ENCODE measurements at places on chromosomes 7 and 10.

DNA sequence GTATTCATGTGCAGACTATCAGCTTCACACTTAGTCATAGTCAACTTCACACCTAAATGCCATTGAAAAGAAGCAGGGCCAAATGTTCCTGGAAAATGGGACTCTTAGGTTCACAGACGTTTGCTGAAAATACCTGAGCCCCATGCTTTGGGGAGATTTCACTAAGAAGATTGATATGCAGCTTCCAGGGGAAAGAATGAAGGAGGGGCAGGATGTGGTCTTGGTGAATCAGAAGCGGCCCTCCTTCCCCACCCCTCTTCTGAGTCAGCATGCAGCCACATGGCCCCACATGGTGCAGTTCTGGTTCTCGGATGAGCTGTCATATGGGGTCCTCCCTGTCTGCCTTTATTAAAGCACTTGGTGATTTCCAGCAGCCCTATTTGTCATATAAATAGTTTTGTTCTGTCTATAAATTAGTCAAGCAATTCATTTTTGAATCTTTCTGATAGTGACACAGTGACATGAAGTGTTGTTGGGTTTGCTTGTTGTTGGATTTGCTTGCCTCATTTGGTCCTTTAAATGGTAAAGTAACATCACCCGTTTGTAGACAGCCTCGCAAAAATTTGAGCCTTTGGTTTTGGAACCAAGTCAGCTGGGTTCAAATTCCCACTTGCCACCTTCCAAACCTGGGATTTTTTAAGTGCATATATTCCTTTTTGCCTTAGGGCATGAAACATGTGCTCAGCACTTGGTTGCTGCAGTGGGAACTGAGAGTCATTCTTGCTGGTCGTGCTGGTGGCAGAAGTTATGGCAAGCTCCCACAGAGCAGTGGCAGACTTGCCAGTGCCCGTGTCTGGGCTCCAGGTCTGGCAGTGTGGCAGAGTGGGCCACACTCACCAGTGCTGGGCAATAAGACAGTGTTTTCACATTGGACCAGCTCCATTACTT lies 68.1 kb upstream of the CDK6 start:
- DNase-seq: peak; percentile 99

- no peak for DNase-seq
These were observed 104.7 kb downstream of the GPR85 start for GRCh38 chr7:112981966-112982365.

- no peak for DNase-seq
These were observed 149.5 kb downstream of the PPP1R9A start for GRCh38 chr7:95056901-95057300.

DNA sequence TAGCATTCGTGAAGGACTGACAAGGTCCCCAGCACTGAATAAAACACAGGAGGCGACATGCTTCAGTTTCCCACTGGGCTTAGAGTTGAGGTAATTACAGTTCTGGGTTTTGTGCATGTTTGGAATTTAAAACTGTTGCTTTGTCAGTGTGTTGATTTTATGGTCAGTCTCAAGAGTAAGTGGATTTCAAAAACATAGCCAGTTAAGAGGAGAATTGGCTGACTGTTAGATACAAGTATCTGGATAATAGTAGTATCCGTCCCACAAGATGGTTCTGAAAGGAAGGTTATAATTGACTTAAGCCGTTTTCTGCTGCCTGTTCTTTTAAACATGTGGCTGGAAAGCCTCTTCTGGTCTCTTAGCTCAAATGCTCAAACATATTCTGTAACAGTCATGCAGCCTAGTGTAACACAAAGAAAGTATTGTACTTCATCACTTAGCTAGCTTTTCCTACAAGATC lies 170.9 kb downstream of the POLR1F start:
- DNase-seq: no peak

DNA sequence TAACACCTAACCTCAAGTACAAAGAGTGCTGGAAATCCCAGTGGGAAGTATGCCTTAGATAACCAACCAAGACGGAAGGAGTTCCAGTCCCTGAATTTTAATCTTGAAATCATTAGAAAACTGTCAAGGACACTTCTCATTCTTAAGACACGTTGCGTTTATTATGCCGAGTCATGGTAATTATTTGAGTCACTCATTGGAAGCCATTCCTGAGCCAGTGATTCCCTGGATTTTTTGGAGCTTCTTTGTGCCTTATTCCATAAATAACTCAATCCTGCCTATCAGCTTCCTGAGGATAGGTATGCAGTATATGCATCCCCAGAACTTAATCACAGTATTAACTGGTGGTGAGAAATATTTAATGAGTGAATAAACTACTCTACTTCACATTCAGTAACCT lies 77.4 kb downstream of the PPP1R17 start:
- no peak for DNase-seq

DNA sequence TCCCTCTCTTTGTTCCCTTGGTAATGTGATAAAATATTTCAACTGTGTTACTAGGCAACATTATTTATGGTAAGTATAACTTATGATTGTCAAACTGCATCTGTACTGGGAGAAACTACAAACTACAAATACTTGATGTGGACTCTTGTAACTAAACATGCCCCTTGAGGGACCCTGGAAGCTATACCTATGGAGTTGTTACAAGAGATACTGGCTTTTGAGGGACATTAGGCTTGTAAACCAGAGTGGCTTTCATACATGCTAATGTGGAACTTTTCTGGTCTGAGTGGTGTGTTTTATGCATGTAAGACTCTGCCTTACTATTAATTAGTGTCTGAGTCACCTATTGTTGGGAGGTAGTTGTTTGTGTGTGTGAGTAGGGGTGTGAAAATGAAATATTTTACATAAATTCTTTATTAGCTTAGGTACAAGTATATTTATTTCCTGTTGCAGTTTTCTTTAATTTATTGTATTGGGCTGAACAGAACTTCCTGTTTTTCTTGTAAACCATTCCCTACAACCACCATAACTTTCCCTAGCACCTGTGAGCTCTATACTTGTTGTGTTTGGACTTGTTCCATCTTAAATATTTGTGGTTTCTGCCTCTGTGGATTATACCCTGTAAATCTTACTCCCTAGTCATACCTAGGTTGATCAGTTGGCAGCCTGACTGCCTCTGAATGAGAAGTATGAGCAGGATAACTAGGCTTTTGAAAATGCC lies 49.8 kb downstream of the STK31 start:
- no peak for DNase-seq

DNA sequence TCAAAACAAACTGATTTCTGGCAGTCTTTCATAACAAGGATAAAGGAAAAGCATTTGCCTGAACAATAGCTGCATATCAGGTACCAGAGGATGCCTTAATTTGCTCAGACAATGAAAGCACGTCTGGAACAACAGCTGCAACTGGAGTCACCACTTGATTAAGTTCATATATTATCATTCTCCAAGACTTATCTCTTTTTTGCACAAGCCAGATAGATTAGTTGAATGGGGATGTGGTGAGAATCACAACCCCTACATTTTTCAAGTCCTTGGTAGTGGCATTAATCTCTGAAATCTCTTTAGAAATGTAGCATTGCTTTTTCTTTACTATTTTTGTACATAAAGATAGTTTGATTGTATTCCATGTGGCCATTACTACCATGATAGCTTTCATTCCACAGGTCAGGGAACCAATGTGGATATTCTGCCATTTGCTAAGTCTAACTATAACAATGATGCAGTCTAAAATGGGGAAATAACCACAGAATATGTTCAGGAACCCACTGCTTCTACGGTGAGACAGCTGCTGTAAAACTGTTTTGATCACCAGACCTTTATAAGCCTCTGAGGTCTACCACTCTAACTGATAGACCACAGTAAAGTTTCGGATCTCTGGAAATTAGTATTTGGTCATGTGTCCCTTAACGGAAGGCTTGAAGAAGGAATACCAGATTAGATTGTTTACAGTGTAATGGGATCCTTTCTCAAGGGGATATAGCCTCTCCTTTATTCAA lies 1176.2 kb downstream of the DNAJB9 start:
- DNase-seq: no peak

DNA sequence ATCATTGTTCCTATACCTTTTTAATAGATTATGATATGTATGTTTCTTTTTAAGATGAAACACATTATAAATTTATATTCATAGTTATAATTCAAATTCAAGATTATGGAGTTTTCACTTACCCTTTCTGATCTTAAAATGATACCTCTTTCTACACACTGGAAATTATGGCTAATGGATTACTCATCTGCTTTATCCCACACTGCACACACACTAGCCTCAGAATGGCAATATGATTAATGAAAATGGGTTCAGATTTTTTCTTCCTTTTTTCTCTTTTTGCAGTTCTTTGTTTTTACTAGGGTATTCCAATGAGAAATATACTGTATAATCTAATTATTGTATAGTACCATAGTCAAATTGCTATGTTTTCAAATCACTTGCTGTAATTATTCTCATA lies 82.3 kb upstream of the FZD1 start:
- no peak for DNase-seq

- DNase-seq: peak; percentile 23
These were observed 214.4 kb downstream of the CREB5 start for GRCh38 chr7:28626624-28627262.

GRCh38 chr10:43333653-43334052 lies 37.8 kb upstream of the FXYD4 start:
- DNase-seq: no peak

GRCh38 chr10:121058082-121058481 lies 206.9 kb downstream of the WDR11 start:
- DNase-seq: no peak
